ENCODE measurements at places on chromosomes 16 and 17.

DNA sequence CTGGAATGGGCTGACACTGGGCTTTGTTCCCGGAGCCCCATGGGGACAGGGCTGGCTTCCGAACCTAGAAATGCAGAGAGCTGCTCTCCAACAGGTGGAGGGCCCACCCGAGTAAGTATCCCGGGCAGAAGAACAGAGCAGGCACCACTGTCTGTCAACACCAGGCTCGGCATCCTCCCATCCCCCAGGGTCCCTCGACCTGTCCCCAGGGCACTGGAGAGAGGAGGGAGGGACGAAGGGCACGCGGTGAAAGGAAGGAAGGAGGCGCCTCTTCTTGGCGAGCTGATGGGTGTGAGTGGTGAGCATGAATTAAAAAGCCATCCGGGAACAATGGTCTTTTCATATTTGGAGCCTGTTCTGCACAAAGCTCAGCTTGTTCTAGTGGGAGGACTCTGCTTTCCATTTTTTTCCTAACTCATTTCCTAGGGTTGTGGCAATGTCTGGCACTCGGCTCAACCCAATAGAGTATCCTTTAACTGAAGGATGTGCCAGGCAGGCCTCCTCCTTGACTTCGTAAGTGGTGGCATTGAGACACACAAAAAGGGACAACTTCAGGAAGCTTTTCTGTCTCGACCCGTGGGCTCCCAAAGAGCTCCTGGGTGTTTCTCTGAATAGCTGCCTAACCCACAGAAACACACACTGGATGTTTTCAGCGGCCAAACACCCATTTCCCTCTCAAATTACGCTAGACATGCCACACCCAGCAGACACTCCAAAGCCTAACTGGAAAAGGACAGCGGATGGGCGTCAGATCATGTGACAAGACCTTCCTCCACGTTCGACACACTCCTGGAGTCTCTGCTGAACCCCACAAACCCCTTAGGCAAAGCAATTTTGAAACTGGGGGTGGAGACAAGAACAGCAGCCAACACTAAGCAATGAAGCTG is 47.7 kb downstream of the ZFHX3 start:
- DNase-seq, result no peak

DNA sequence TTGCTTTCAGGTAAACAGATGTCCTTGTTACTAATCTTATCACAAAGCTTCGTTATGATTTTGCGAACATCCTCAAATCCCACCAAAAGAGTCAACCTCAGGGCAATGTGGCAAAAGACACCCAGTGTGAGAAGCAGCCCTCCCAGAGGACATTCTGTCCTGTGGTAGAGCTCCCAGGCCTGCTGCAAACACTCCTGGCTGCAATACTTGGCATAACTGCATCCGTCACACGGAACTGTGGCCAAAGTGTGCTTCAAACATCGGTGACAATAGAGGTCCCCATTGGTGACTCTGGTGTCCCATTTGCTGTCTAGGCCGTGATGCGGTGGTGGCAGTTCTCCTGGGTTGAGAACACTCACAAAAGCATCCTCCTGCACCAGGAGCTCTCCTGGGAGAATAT is 29.5 kb downstream of the SMYD4 start:
- DNase-seq, result no peak

DNA sequence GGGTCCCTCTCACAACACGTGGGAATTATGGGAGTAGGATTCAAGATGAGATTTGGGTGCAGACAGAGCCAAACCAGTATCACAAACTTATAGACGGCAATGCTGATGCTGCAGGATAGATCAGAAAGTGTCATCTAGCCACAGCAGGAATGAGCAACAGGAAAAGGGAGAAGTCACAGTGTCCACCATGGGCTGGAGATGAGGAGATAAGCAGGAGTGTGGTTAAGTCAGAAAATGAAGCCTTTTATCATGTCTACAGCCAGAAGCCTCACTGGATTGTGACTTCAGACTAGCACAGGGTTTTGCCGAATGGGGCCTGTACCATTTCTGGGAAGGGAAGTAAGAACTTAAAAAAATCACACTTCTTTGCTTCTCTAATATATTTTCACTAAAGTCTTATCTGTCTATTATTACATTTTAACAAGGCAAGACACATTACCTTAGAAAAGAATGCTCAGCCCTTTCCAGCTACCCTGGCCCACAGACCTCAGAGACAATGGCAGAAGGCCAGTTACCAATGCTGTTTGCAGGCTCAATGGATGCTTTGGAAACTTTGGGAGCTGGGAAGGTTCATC is 490.2 kb upstream of the SALL1 start:
- DNase-seq, result no peak

- no peak for DNase-seq
These were observed 10.0 kb downstream of the CMC2 start for GRCh38 chr16:80996688-80997138.

- no peak for DNase-seq
These were observed 181.9 kb downstream of the SNX29 start for GRCh38 chr16:12158428-12158827.

- no peak for DNase-seq
These were observed 12.3 kb downstream of the RAI1 start for GRCh38 chr17:17693253-17694168.

- no peak for DNase-seq
These were observed 64.4 kb upstream of the RASL10B start for GRCh38 chr17:35666967-35667532.

- no peak for DNase-seq
These were observed 28.9 kb upstream of the CMIP start for GRCh38 chr16:81415751-81416150.

- no peak for DNase-seq
These were observed 50.4 kb upstream of the FA2H start for GRCh38 chr16:74825016-74825415.

- DNase-seq, result peak; percentile 45
These were observed 1.7 kb downstream of the ARHGDIA start for GRCh38 chr17:81869221-81870130.

DNA sequence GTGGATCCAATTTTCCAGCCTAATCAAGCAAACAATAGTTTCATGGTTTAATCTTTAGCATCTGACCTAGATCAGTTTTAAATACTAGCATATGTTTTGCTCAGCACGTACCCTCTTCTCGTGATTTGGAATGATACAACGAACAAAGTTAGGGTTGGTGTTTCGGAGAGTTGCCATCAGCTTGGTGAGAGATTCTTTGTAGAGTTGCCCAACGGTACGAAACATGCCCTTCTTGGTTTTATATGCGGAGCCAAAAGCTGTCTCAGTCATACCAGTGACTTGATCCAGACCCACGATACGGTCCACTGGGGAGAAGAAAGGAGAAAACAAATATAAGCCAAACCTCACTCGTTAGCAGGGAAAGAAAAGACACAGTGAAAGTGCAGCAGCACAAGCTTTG is 85.3 kb downstream of the NDEL1 start:
- no peak for DNase-seq

DNA sequence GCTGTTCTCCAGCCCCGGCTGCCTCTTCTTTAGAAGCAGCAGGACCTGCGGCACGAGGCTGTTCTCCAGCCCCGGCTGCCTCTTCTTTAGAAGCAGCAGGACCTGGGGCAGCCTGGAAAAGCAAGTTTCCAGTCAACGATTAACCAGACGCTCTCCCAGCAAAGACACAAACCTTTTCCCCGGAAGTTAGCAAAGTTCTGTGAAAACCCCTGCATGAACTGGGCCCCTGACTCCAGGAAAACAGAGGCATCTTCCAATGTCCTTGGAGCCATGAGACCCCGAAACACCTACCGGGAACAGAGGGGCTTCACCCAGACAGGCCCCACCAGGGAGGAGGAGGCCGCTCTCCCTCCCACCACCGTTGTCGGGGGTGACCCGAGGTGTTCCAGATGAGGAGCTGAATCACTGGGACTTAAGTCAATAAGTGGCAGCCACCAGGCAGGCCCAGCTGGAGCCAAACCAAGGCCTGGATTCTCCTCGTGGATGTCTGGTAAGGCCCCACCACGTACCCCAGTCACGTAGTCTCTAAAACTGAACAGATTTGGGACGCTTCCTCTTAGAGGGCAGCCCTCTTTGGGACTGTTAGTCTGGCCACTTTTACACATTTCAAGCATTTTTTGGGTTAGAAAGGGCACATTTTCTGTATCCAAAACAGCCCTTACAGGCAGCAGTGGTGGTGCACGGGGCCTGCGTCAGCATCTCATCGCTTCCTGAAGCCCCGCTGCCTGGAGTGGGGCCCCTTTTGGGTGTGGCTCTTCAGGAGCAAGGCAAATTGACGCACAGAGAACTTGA is at the start of gene RPH3AL:
Gene RPH3AL (minus strand): TSS at position 387 of the 792 bp plus-strand sequence. CDS start 25,264 bp downstream, outside the sequence.
- no peak for DNase-seq

DNA sequence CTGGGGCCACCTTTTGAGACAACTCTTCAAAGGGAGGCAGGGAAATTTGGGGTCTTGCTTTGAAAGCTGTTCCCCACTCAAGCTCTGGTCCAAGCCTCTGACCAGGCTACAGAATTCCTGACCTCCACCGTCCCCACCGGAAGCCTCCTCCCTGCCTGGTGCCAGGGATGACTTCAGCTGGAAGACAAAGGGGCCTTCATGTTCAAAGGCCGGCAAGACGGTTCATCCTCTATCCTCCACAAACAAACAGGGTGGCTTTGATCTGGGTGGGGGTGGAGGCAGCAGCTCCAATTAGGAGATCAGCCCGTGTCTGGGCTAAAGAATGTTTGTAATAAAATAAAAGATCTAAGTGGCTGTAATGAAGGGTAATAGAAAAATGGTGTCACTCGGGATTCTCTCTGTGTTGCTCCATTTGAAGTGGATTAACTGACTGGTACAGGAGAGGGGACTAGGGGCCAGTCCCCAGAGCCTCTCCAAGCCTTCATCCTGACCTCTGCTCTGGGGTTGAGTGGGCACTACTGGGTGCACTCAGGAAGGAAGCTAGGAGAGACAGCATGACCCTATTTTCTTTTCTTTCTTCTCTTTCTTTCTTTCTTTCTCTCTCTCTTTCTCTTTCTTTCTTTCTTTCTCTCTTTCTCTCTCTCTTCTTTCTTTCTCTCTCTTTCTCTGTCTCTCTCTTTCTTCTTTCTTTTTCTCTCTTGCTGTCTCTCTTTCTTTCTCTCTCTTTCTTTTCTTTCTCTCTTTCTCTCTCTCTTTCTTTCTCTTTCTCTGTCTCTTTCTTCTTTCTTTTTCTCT is 27.5 kb upstream of the NKD1 start:
- no peak for DNase-seq

DNA sequence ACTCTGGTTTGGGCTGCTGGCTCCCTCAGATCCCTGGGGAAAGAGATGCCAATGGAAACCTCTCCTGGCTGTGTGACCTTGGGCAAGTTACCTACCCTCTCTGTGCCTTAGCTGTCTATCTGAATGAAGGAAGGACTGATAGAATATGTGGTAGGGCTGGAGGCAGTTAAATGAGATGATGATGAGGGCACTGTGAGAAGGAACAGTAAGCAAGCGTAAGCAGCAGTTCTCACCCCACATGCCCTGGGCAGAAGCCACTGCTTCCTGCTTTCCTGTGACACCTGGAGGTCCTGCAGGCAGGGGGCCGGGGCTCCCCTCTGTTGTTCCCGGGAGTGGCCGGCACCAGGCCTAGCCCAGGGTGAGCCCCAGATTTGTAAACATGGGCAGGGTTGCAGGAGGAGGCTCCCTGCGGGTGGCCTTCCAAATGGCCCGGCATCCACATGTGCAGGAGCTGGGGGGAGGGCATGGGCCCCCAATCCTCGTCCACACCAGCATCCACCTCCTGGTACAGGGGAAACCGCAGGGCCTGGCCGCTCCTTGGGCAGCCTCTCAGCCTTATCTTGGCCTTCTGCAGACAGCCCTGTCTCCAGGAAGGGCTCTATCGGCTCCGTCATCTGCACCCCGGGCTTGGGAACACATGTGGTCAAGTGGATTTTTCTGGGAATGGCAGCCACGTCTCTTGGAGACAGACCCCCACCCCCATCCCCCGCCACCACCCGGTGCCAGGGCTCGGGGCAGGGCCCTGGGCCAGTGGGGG is 235.6 kb upstream of the GSE1 start:
- DNase-seq, result no peak

DNA sequence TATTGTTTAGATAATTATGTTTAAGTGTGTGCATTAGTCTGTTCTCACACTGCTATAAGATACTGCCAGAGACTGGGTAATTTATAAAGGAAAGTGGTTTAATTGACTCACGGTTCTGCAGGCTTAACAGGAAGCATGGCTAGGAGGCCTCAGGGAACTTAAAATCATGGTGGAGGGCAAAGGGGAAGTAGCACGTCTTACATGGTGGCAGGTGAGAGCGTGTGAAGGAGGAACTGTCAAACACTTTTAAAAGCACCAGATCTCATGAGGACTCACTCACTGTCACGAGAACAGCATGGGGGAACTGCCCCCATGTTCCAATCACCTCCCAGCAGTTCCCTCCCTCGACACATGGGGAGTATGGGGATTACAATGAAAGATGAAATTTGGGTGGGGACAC is 203.5 kb upstream of the GOT2 start:
- no peak for DNase-seq

- no peak for DNase-seq
These were observed 9.6 kb upstream of the APRT start for GRCh38 chr16:88821168-88821850.

- DNase-seq, result no peak
These were observed 239.2 kb upstream of the GSE1 start for GRCh38 chr16:85373741-85374570.

DNA sequence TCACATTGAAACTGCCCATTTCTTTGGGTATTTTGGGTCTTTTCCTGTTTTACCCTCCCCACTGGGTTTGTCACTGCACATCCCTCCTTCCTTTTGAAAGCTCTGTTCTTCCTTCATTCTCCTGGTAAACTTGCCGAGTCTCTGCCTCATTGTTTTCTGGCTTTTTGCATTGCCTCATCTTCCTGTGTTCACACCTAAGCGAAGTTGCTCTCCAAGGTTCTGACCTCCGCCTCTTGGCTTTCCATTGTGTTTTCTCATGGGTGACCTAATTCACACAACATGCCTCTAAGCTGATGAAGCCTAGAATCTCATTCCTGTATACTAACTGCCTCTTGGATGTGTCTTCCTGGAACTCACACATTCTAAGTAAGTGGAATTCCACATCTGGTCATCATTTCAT is 1096.1 kb upstream of the EEF2KMT start:
- DNase-seq, result no peak

GRCh38 chr17:8145811-8146210 is 6.4 kb downstream of the PER1 start:
- DNase-seq, result no peak

- no peak for DNase-seq
These were observed 79.8 kb downstream of the JPH3 start for GRCh38 chr16:87681981-87682570.

- no peak for DNase-seq
These were observed 4.3 kb downstream of the KLHL36 start for GRCh38 chr16:84652566-84652965.

DNA sequence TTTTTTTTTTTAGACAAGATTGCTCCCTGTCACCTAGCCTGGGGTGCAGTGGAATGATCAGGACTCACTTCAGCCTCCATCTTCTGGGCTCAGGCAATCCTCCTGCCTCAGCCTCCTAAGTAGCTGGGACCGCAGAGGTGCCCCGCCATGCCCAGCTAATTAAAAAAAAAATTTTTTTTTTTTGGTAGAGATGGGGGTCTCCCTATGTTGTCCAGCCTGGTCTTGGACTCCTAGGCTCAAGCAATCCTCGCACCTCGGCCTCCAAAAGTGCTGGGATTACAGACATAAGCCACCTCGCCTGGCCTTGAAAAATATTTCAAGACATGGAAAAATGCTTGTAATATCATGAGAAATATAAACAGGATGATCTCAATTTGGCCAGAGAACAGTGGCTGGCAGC is 42.9 kb downstream of the HAPSTR1 start:
- no peak for DNase-seq

All from activated naive CD4-positive, alpha-beta T cell treated with anti-CD3 and anti-CD28 coated beads, Interleukin-2, amount 50 U/mL, for 16 hours (primary cell).